NCI-H524 (cell line): ENCODE measurements at places on chromosomes 5 and 9.

DNA sequence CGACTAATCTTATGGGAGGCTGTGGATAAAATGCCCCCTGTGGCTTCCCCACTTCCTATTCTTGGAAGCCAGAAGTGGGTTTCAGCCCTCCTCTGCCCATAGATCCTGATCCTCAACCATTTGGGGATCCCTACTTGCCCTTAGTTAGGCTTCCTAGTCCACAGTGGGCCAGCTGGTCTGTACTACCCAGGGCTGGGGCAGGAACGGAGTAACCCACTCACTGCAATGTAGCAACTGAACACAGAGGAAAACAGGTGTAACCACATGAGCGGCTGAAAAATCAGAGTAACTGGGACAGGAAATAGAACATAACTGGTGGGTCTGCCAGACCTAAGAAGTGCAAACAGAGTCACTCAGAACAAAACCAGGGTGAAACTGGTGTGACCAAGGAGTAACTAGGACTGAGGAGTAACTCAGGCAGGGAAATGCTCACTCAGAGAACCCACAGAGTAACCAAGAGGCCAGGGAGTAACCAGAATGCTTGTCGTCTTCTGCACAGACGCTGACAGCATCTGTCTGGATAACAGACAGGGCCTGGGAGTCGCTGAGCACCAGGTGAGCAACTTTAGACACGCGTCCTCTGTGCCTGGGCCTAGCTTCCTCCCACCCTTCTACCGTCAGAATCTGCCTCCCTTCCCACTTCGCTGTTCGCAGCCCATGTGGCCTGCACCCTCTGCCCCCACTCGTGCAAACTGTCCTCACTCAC is 1.0 kb downstream of the AQP3 start:
- peak; percentile 66 for DNase-seq

DNA sequence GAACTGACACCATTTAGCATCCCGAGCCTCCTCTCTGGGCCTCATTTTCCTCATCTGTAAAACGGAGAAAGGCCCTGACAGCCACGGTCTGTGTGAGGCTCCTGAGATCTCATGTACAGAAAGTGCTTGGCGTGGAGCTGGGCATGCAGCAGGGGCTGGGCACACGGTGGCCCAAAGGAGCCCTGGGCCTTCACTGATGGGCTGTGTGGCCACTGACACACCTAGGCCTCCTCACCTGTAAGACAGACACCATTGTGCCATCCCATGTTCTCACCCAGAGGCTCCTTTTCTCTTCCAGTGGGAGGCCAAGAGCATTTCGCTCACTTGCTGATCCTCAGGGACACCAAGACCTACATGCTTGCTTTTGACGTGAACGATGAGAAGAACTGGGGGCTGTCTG is 1.6 kb downstream of the ORM1 start:
- no peak for DNase-seq

DNA sequence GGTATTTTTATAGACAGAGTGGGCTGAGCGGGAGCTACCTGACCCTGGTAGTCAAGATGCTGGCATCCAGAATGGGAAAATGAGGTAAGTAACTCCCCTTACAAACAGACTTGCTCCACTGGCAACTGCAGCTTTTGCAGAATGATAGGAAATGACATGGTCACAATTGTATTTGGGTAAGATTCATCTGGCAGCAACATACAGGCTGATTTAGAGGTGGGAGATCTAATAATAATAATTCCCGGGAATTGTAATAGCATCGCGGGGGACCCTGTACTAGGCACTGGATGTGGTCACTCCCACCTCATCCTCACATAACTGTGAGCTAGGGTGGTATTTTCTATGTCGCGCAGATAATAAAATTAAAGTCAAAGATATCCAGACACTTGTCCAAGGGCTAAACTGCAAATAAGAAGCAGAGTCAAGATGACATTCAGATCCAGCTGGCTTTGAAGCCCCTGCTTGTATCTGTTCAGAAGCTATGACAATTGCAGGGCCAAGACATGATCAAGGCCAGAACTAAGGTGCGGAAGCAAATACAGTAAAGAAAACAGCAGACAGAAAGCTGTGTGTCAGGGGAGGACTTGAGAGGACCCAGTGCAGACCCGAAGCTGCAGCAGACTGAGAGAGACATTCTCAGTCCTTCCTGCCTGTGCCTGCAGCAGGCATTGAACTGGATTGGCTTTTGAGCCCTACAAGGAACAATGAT is 507.2 kb downstream of the BNC2 start:
- DNase-seq: no peak

- no peak for DNase-seq
Observed at GRCh38 chr5:177162379-177162778, 28.8 kb downstream of the NSD1 start.

GRCh38 chr5:149345892-149346222 is 558 bp downstream of the GRPEL2 start:
- no peak for DNase-seq

- no peak for DNase-seq
Observed at GRCh38 chr9:130995086-130996011, 13.6 kb upstream of the LAMC3 start.

DNA sequence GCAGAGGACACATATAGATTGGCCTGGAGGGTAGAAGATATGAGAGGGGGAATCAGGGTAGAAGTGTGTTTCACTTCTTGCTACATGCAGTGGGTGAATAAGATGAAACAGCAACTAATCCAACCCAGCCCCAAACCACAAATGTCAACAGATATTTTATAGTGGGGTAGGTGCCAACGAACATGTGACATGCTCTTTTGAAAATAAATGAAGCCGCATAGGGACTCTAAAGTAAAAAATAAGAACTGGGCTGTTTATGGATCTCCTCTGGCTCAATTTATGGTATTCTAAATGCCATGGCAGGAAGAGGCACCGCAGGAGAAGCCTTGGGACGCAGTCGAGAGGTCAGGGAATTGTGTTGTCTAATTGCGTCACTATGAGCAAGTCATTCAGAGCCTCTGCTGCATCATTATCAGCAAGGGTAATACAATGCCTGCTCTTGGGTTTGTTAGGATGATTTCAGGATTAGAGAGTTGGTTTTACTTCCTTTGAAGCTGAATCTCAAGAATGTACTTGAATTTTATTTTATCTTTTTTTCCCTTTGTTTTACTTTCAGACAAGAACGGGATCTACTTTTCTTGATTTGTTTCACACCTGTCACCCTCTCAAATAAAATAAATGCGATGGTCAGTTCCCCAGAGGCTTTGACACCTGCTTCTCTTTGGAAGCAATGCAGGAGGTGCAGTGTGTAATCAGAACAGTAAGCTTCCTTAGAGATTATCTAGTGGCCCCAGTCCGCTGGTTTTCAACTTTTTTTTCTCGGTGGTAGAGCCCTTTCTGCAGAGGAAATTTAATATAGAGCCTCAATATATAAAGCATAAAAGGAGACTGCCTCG is 375.6 kb upstream of the CLINT1 start:
- peak; percentile 67 for DNase-seq

DNA sequence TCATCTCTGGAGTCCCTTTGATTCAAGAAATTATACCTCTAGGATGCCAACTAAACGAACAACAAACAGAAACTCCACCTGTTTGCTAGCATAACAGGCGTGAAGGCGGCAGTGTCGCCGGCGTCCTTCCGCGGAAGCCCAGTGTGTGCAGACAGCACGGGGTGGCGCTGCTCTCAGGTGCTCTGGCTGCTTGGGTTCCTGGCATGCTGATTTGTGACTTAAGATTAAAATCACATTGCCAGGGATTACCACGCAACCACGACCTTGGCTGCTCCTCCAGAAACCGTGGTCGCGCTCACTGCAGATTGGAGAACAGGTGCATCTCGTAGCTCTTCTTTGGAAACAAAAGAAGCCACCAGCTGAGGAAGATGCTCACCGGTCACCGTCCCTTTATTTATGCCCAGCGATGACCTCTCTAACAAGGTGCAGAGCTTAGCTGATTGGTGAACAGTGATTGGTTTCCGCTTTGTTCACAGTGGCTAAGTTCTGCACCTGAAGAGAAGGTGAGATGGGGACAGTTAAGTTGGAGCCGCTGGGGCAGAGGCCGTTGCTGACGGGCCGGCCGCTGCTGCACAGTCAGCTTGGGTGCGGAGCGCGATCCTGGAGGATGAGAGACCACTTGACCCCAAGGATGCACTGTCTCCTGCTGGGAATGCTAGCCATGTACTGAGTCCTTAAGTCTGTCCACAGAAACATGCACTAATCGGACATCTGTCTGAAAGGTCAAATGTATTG is 232.3 kb downstream of the FANCC start:
- DNase-seq: no peak

DNA sequence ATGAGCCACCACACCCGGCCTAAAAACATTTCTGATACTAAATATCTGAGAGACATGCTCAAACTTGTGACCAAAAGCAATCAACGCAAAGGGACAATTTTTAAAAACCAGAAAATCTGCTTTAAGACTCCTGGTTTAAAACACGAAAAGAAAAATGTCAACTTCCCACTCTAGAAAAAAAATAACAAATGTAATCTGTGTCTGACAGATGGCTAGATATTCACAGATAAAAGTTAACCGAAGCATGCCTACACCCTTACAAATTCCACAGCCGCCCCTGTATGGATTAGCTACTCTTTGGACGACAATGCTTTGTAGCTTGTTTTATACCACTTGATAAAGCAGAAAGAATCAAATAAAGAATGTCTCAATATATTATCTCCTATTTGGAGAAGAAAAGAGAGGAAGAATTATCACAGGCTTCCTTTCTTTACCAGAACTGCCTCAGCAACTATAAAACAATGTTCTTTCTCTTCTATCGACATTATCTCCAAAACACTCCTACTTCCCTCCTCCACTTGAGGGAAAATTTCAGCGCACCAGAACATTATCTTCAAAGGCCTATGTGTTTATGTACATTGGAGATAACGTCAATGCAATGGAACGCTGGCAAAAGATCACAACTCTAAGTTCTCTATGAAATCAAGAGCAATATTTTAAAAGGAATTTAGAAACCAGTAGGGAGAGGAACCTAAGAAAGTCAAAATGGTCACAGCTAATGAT is 26.2 kb downstream of the CEMIP2 start:
- DNase-seq: no peak

DNA sequence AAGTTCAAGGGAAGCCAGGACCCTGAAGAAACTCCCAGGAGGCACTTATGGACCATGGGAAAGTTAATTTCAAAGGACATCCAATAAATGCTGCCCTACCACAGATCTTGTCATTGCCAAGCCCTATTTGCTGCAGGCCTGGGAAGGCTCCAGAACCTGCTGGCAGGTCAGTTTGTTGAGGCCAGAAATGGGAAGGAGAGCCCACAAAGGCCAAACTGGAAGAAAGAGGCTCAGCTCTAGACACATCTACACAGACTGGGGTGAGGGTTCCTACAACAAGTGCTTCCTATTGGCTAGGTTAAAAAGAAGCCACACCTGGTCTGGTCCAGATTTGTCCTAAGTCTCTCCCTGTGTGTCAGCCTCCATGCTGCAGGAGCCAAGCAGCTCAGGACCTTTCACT is 94.4 kb downstream of the SIL1 start:
- no peak for DNase-seq

DNA sequence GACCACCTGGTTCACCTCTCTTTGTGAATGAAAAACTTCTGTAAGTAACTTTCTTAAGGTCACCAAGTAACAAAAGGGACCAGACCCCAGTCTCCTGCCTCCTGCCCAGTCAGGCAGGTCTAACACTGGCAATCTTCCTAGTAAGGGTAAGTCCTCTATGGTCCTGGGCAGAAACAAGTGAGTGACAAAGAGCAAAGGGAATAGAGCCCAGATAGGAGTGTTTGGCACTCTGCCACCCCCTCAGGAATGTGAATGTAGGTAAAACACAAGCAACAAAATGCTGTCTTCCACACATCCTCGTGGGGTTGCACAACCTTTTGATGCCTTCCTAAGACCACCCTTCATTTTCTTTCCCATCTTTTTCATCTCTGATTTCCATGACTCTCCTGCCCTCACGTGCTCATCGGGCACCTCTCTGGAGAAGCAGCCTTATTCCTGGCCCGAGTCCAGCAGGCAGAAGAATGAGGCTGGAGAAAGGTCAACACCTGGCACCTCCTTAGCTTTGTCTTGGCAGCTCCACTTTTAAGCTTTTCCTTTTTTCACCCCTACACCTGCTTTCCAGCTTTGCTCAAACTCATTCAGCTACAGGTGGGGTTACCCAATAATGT is 90.2 kb upstream of the LHFPL2 start:
- no peak for DNase-seq

- DNase-seq: no peak
Observed at GRCh38 chr9:129989740-129990139, 53.2 kb downstream of the FNBP1 start.

- no peak for DNase-seq
Observed at GRCh38 chr5:134539732-134540131, 14.3 kb downstream of the JADE2 start.

DNA sequence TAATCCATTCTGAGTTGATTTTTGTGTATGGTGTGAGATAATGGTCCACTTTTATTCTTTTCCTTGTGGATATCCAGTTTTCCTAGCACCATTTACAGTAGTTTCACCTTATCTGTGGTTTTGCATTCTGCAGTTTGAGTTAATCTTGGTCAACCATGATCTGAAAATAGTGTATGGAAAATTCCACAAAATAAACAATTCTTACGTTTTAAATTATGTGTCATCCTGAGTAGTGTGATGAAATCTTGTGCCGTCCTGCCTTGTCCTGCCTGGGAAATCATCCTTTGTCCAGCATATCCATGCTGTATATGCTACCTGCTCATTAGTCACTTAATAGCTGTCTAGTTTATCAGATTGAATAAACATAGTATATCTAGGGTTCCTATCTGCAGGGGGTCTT is 42.1 kb downstream of the CDC42SE2 start:
- no peak for DNase-seq

- no peak for DNase-seq
Observed at GRCh38 chr5:174425271-174425963, 299.0 kb upstream of the MSX2 start.

- DNase-seq: peak; percentile 97
Observed at GRCh38 chr5:141040771-141041426, 10.3 kb upstream of the PCDHB1 start.

- DNase-seq: peak; percentile 58
Observed at GRCh38 chr9:6680797-6681146, 35.2 kb upstream of the GLDC start.

GRCh38 chr9:20197976-20198685 is 409.3 kb upstream of the SLC24A2 start:
- DNase-seq: peak; percentile 62

- no peak for DNase-seq
Observed at GRCh38 chr9:2574203-2574602, 47.4 kb upstream of the VLDLR start.

- DNase-seq: no peak
Observed at GRCh38 chr9:33129886-33130881, 37.0 kb downstream of the B4GALT1 start.

DNA sequence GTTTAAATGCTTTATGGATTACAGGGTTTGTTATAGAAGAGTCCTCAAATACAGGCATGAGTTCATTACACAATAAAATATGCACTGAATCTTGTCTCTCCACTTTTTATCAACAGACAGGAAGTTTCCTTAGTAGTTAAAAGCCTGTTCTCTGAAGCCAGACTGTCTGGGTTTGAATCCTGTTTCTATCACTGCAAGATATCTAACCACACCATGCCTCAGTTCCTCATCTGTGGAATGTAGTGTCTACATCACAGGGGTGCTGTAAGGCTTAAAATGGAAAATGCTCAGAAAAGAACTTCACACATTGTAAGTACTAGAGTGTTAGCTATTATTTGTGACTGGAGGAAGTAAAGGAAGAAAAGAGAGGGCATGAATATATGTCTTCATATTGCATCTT is 9.3 kb downstream of the LIX1 start:
- DNase-seq: no peak

GRCh38 chr9:97793067-97793466 is 60.0 kb upstream of the FOXE1 start:
- DNase-seq: no peak

GRCh38 chr9:71770170-71770569 is 1.9 kb upstream of the CEMIP2 start:
- DNase-seq: no peak
